ENCODE measurements at places on chromosomes 12 and 14.

- DNase-seq = no peak
Measured at GRCh38 chr12:93889516-93890212, 212.5 kb downstream of the CRADD start.

DNA sequence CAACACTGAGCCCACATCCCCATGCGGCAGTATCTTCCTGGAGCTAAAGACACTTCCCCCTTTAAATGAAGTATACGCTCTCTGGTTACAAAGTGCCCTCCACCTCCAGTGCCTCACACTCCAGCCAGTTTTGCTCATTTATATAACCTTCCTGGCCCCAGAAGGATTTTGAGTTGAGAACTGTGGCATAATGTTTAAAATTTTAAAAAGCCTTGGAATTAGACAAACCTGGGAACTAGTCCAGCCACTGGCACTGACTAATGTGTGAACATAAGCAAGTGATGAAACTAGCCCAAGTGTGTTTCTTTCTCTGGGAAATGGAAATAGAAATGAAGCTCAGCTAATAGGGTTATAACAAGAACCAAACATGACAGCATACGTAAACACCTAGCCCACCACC lies 723.7 kb upstream of the USP15 start:
- DNase-seq = no peak

- DNase-seq = no peak
Measured at GRCh38 chr14:95486875-95487668, 29.4 kb downstream of the SYNE3 start.

- peak; percentile 15 for DNase-seq
Measured at GRCh38 chr14:75234173-75235115, 44.2 kb upstream of the FOS start.

DNA sequence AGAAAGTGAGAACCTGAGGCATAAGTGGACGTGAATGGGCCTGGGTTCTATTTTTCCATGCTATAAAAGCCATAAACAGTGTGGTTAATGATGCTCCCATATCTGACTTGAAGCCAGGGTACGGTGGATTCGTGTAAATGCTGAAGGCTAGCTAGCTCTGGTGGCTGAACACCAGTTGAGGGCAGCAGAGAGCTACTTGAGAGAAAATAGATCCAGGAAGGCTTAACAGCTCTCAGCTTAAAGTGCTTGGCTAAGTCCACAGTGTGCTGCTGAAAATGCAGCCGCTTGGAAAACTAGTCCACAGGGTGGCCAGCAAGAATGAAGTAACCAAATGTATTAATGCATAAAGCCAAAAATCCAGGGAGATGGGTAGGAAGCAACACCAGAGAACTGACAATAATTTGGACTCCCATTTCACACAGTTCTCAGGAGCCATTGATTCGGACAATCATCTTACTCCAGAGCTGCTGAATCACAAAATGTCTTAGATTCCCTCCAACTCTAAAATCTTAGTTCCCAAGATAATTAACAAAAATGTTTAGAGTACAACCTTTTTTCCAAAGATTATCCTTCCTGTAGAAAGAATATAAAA lies 15.0 kb upstream of the FOXG1 start:
- DNase-seq = no peak

DNA sequence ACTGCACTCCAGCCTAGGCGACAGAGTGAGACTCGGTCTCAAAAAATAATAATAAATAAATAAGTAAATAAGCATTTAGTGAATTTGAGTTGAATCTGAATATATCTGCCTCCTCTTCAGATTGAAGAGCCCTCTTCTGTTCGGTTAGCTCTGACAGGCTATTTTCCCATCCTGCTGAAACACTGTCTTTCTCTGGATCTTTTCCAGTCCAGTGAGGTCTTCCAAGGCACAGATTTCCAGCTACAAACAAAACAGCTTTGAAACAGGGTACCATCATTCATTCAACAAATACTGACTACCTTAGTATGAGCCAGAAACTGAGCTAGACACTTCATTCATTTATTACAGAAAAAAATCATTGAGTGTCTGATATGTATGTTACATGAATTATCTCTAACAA lies 7.2 kb upstream of the SPRYD3 start:
- DNase-seq = no peak

DNA sequence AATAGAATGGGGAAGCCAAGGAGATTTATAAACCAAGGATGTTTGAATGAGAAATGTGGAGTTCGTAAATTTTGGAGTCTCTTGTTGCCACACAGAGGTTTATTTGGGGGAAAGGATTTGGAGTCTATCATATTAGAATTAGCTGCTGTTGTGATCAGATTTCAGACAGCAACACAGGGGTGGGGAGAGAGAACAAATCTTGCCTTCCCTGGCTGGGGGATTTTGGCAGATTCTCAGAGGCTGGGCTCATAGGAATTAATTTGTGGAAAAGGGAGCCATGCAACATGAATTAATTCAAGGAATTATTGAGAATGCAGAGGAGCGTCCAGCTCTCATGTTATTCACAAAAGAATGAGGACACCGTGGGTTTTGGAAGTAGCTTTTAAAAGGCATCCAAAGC lies 73.9 kb upstream of the PRMT8 start:
- DNase-seq = no peak

DNA sequence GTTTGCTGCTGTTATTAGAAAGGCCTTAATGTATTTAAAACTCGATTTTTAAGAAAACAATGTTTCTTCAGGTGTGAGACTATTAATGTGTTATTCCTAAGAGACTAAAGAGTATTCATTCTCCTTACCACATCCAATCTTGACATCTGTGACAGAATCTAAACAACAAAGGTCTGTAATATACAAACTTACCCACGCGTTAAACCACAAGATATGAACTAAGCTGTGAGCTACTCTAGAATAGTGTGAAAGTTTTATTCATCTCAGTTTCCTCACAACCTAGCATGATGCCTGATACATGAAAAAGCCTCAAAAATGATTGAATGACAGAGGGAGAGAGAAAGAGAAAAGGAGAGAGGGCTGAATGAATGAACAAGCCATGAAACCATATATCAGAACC lies 117.3 kb upstream of the COCH start:
- no peak for DNase-seq

DNA sequence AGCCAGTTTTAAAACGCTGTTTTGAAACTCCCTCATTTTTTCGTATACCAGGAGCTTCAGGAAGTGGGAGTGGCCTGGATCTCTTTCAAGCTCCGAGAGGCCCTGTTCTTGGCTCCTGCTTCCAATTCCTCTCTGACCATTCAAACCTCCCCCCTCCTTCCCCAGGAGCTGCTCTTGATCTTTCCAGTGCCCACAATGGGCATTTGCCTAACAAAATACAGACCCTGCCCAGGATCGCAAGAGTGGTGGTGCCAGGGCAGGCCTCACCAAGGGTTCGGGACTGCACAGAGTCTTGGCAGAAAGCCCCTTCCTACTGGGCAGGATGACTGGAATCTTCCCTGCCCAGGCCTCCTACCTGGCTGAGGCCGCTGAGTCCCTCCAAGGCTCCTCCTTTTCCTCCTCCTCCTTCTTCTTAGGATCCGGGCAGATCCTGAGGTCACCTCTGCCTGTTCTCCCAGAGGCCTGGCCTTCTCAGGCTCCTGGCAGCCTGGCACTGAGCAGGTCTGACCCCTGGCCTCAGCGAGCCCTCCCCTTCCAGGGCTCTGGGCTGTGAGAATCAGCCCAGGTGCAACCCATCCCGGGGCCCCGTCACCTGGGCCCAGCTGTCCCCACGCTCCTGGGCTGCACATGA lies 46.9 kb upstream of the NOS1 start:
- DNase-seq = peak; percentile 18

- DNase-seq = no peak
Measured at GRCh38 chr12:47750916-47751470, 7.7 kb downstream of the RAPGEF3 start.

DNA sequence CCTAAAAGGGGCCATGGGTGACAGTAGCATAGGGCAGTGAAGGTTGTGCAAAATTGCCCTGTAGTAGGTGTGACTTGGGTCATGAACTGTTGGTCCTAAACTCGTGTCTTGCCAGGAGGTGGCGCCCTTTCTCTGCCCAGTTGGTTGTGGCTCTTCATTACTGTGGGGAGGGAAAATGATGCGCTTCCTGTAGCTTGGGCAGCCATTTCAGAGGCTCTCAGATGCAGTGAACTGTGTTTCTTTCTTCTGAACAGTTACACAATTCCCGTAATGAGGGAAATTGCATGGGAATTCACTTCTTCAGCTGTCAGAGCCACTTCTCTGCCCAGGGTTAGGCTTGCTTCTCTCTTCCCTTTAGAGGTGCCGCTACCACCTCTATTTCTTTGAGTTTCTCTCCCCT lies 148.1 kb upstream of the NRXN3 start:
- no peak for DNase-seq

DNA sequence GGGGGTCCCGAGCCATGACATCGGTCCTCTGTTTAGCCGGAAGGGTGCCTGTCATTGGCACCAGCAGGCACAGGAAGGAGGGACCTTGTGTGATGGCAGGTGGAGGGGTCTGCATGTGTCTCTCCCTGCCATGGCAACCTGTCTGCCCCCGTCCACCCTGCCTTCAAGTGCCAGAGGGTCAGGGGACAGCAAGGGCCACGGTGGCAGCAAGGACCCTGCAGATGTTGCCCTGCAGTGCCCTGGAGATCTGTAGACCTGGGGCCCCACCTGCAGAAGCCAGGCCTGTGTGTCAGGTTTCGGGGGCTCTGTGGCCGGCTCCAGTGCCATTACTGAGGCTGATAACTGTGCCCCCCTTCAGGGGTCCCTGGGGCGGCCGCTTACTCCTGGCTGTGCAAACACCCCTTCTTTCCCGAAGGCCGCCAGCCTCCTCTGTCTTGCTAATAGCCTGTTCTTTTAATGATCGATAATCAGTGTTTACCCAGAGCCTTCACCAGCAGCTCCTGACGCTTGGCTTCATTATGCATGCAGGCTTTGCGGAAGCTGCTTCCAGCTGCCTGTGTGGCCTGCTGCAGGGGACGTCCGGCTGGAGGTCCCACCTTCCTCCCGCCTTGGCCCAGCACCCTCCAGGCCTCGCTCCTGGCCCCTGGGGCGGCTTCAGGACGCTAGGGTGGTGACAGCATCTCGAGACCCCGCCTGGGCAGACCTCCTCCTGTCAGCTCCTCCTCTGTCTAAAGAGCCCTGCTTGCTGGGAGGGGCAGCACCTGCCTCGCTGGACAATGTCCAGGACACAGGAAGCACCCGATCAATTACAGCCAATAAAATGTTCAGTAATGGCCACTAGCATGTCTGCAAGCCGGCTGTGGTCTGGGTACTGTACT lies 153.0 kb downstream of the KIF26A start:
- DNase-seq = no peak

- DNase-seq = no peak
Measured at GRCh38 chr12:53123578-53124351, 20.5 kb downstream of the SOAT2 start.

DNA sequence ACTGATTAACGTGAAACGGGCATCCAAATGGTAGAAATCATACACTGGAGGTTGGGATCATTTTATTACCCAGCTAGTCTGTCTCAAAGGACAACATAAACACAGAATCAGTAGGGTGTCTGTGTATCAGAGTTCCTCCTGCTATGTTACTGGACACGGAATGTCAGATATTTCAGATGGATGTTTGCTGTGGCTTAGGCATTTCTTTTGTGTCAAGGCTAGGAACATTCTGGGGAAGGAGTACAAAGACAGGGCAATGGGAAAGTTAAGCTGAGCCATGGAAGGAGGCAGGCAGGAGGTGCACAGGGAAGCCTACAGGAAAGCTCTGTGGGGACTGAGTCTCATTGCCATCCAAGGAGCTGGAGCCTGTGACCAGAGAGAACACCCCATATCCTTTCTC lies 254.6 kb downstream of the C12orf75 start:
- DNase-seq = no peak

- DNase-seq = no peak
Measured at GRCh38 chr12:103441437-103442181, 54.2 kb downstream of the C12orf42 start.

DNA sequence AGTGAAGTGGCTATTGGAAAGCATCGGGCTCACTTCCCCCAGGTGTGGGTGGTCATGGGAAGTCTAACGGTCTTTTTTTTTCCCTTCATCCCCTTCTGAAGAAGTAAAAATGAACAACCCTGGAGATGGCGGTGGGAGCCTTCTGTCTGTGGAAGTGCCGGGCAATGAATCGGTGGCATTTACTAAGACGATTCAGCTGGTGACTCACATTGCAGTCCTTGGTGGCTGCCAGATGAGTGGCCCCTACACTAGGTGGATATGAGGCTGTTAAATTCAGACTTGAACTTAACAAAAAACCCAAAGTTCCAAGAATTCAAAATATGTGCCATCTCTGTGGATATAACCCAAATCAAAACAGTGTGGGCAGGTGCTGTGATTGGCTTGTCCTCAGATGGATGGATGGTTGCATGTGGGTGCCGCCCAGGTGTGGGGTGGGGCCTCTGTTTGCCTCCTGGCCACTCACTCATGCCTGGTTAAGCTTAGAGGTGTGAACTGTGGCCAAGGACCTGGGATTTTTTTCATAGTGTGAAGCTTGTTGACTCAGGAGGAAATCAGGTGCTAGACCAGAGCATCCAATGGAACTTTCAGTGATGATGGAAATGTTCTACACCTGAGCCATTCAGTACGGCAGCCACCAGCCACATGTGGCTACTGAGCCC lies 176.7 kb upstream of the NOS1 start:
- no peak for DNase-seq

GRCh38 chr12:110576504-110576903 lies 6.6 kb downstream of the PPTC7 start:
- no peak for DNase-seq

GRCh38 chr12:104834607-104835006 lies 123.5 kb downstream of the SLC41A2 start:
- no peak for DNase-seq

DNA sequence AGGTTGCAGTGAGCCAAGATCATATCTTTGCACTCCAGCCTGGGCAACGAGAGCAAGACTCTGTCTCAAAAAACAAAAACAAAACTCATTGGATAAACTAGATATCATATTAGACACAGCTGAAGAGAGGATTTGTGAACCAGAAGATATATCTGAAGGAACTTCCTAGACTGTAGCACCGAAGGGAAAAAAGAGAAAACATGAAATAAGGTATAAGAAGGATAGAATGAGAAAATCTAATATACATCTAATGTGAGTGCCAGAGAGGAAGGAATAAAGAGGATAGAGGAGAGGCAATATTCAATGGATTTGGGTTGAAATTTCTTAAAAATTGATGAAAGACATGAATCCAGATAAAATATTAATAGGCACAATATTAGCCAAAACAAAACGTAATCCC lies 22.5 kb downstream of the TMPRSS12 start:
- DNase-seq = no peak

DNA sequence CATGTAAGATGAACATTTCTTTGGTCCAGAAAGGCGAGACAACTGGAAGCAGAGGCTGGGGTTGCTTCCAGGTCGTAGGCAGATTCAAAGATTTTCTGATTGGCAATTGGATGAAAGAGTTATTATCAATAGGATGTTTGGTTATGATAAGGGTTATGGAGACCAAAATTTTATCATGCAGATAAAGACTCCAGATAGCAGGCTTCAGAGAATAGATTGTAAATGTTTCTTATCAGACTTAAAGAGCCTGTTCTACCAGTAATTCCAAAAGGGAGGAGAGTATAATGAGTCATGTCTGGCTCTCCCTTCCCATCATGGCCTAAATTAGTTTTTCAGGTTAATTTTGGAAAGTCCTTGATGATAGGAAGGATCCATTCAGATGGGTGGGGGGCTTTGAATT lies 55.6 kb downstream of the C14orf39 start:
- DNase-seq = no peak

- peak; percentile 75 for DNase-seq
Measured at GRCh38 chr12:121794534-121795033, 1.1 kb upstream of the RHOF start.
